Motor neuron (in vitro differentiated cells): ENCODE measurements at places on chromosomes 16 and 17.

- ATAC-seq: no peak
These were observed 848.6 kb upstream of the RBFOX1 start for GRCh38 chr16:6484081-6484480.

GRCh38 chr16:53154513-53154912 is 99.7 kb downstream of the CHD9 start:
- ATAC-seq: peak; percentile 42

GRCh38 chr17:28549236-28550132 is 2.9 kb downstream of the UNC119 start:
- no peak for ATAC-seq

DNA sequence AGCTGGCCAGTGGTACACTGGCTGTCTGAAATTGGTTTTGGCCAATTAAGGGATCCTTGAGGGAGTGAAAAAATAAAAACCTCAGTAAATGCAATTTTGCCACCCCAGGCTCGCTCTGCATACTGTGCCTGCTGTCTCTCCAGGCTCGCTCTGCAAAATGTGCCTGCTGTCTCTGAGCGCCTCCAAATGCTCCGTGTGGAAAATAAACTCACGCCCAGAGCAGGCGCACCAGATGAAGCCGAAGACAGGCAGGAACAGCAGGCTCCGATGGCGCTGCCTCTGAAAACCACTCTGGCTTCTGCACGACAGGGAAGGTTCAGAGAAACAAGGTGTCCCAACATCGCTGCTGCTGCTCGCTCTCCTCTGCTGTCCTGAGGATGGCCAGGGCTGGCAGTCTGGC is 29.1 kb downstream of the SNN start:
- no peak for ATAC-seq

DNA sequence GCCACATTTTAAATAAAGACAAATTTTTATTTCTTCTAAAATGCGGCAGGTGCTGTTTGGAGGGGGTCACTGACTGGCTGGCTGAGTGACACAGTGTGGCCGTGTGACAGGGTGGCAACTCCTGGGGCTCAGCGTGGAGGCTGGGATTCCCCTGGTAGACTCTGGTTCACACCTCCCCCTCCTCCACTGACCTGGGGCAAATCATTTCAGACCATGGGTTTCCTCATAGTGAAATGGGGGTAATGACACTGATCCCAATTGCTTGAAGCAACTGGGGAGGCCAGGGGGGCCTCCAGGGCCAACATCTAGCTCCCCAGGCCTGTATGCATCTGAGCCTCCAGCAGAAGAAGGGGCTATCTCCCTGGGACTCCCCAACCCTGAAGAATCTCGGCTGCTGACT is 6.6 kb downstream of the HSD11B2 start:
- ATAC-seq: no peak

DNA sequence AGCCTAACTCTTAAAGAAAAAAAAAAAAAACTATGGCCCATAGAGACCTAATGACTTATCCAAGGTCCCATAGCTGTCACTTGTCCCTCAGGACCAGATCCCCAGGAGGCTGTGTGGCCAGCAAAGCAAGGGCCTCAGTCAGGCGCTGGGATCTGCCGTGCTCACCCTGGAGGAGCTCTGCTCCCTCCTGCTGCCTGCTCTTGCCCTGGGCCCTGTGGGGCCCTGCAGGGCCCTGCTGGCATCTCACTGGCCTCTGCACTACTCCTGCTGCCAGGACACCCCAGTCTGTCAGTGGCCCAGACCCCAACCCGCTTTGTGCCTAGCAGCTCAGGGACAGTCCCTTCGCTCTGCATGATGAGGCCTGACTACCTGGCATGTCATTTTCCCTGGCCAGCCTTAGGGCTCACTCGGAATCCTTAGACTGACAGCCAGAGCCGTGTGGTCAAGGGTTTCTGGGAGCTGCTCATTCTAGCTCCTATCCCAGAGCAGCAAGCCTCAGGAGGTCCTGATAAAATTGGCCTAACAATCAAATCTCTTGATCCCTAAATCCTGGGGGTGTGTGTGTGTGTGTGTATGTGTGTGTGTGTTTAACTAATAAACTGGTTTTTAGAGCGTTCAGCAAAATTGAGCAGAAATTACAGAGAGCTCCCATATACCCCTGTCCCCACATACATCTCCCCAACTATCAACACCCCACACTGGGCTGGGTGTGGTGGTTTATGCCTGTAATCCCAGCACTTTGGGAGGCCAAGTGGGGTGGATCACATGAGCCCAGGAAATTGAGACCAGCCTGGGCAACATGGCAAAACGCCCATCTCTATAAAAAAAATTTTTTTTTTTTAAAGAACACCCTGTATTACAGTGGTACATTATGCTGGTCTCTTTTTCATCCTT is 21.7 kb downstream of the KATNIP start:
- peak; percentile 59 for ATAC-seq

DNA sequence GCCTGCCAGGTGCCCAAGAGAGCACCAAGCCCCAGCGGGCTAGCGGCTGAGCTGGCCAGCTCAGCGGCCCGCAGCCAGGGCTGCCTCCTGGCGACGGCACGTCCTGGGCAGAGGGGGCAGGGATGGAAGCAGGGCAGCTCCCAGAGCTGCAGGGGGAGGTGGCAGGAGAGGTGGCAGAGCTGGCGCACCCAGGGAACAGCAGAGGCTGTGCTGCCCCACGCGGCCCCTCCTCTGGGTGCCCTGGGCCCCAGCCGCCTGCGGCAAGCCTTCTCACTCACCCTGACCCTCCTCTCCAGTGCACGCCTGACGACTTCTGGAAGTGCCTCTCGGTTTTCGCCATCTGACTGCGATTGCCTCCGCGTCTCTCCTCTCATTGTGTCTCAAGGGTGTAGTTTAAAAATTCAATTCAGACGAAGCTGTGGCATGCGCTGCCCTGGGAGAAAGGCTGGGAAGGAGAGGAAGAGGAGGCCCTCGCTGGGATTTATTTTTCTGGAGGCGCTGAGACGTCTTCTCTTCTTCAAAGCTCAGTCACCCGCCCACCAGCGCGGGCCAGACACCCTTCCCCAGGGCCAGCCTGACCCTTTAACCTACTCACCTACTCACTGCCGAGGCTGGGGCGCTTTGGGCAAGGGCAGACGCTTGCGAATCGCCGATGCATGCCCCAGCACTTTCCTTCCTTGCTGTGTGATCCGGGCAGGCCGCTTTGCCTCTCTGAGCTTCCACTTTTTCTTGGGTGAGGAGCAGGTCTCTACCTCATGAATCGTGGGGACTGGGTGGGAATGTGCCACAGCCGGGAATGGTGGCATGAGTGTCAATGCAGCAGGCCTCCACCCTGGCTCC is 24.9 kb downstream of the GSE1 start:
- no peak for ATAC-seq

GRCh38 chr16:64061621-64062020 is 1060.2 kb downstream of the CDH11 start:
- no peak for ATAC-seq

GRCh38 chr16:84786605-84787262 is 33.1 kb upstream of the CRISPLD2 start:
- peak; percentile 4 for ATAC-seq

- ATAC-seq: no peak
These were observed 96.1 kb downstream of the C17orf67 start for GRCh38 chr17:56737421-56738161.

- ATAC-seq: no peak
These were observed 3.6 kb downstream of the CHRNB1 start for GRCh38 chr17:7448461-7448860.

GRCh38 chr17:67125417-67125816 is 81.1 kb downstream of the CACNG1 start:
- ATAC-seq: peak; percentile 54

GRCh38 chr17:79413611-79414010 is 197.2 kb downstream of the RBFOX3 start:
- ATAC-seq: peak; percentile 9

DNA sequence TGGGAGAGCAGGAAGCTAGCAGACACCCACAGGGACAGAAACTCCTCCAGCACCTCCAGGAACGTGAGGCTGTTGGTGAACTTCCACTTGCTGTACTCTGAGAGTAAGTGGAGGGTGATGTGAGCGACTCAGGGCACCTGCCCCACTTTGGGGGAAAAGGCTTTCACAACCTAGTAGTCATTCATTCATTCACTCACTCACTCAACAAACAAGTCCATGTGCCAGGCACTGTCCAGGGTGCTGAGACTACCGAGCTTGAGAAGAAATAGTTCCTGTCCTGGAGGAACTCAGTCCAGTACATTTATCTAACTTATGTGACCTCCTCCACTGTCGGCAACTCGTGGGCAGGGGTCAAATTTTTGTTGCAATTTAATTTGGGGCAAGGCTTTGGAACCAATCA is 26.6 kb downstream of the LGALS9 start:
- ATAC-seq: no peak

- no peak for ATAC-seq
These were observed 81.9 kb downstream of the AIPL1 start for GRCh38 chr17:6352801-6353560.

DNA sequence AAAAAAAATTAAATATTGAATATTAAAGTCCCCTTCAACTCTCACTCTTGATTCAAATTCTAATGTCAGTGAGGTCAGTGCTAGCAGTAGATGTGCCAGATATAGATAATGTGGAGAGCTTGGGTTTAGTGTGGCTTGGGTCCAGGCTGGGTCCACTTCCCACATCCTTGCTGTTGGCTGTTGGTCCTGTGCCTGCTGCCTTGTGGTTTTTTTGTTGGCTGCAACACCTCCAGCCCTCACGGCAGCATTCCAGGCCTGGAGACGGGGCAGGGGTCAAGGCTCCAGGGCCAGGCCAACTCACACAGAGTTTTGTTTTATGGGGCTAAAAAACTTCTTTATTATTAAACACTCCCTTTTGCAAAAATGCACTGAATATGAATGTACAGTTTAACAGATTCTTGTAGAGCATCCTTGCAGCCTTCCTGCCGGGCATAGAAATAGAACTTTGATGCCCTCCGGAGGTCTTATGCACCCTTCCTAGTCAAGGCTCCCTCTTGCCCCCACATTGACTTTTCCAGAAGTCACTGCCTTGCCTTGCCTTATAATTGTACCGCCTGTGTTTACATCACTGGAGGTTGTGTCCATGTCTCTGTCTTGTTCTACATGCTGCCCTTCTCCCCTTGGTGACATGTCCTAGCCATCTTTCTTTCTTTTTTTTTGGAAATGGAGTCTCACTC is 25.5 kb upstream of the MYO15B start:
- no peak for ATAC-seq

GRCh38 chr16:82865412-82865811 is 238.6 kb downstream of the CDH13 start:
- ATAC-seq: no peak
